ENCODE measurements at places on chromosomes 13 and 19. TPM values are rescaled to one million over a fixed set of nuclear protein-coding genes. Genes with fewer than 3 reads are reported as not detected.

- DNase-seq, result no peak
Observed at GRCh38 chr13:42345367-42345766, 73.4 kb downstream of the AKAP11 start.

SHC2 gene
- polyA plus RNA-seq, result 0.10 TPM

- no peak for DNase-seq
Observed at GRCh38 chr13:25237083-25237482, 50.2 kb downstream of the MTMR6 start.

GRCh38 chr19:843836-844545, 3.2 kb downstream of the PRTN3 start:
- DNase-seq, result no peak

- DNase-seq, result no peak
Observed at GRCh38 chr19:57016076-57016475, 103.7 kb upstream of the USP29 start.
